Activated CD4-positive, alpha-beta T cell treated with anti-CD3 and anti-CD28 coated beads, Interleukin-2, amount 10 ng/mL, durations not matched to agents 24 days and 14 days (primary cell): ENCODE measurements at places on chromosomes 6 and 20. TPM values are rescaled to one million over a fixed set of nuclear protein-coding genes. Genes with fewer than 3 reads are reported as not detected.

Gene MAP7
- total RNA-seq = 1.0 and 1.1 TPM in 2 replicates

Gene SLC13A3
- not detected in 2 replicates for total RNA-seq

Gene ITPR3
- total RNA-seq = 45.5 and 45.6 TPM in 2 replicates

Gene ULBP1
- total RNA-seq = 0.49 and 0.76 TPM in 2 replicates

Gene HCRTR2
- total RNA-seq = not detected in 2 replicates

Gene SNPH
- total RNA-seq = 1.7 and 1.8 TPM in 2 replicates

Gene KIF25
- not detected in 2 replicates for total RNA-seq

Gene IL17A
- not detected in 2 replicates for total RNA-seq

Gene C20orf144
- total RNA-seq = 0.16 and 0.26 TPM in 2 replicates

Gene GPR63
- 2.2 and 2.7 TPM in 2 replicates for total RNA-seq

Gene OR2H2
- not detected in 2 replicates for total RNA-seq

Gene PRDM13
- total RNA-seq = 0.05 TPM in 1 of 2 replicates, not detected in the other

Gene TMEM200A
- 1.3 and 1.6 TPM in 2 replicates for total RNA-seq

Gene ARMC12
- 0.58 and 0.64 TPM in 2 replicates for total RNA-seq

Gene HDGFL1
- not detected in 2 replicates for total RNA-seq

Gene NKX2-4
- total RNA-seq = not detected in 2 replicates

Gene SLC26A8
- total RNA-seq = not detected in 2 replicates

Gene MOXD1
- total RNA-seq = 0.12 TPM in 1 of 2 replicates, not detected in the other

Gene KHDC1
- total RNA-seq = 5.1 and 5.2 TPM in 2 replicates

Gene CRIP3
- 0.43 and 0.79 TPM in 2 replicates for total RNA-seq

Gene ASIP
- total RNA-seq = not detected in 2 replicates

Gene LY6G6C
- total RNA-seq = not detected in 2 replicates

Gene C20orf141
- not detected in 2 replicates for total RNA-seq

Gene CCDC167
- total RNA-seq = 59.1 and 62.4 TPM in 2 replicates

Gene CEP43
- 21.1 and 23.0 TPM in 2 replicates for total RNA-seq

Gene CPXM1
- 0.14 and 0.38 TPM in 2 replicates for total RNA-seq

Gene RIPOR2
- total RNA-seq = 25.3 and 26.5 TPM in 2 replicates

Gene OOEP
- 0.47 TPM in 2 replicates for total RNA-seq

Gene KCNQ5
- 11.5 and 13.7 TPM in 2 replicates for total RNA-seq

Gene MAS1
- total RNA-seq = not detected in 2 replicates

Gene TP53TG5
- 0.12 TPM in 1 of 2 replicates, not detected in the other for total RNA-seq

Gene TNFRSF21
- total RNA-seq = 3.8 and 4.2 TPM in 2 replicates

Gene KHDC1L
- total RNA-seq = not detected in 2 replicates

Gene ETV7
- total RNA-seq = 0.54 and 0.57 TPM in 2 replicates

Gene SLC17A1
- 0.28 TPM in 1 of 2 replicates, not detected in the other for total RNA-seq

Gene PRR18
- not detected in 2 replicates for total RNA-seq

Gene RWDD2A
- total RNA-seq = 1.1 and 1.4 TPM in 2 replicates

Gene HLA-DPB1
- 4.7 and 6.2 TPM in 2 replicates for total RNA-seq

Gene TRPC4AP
- 46.4 and 47.8 TPM in 2 replicates for total RNA-seq

Gene IL17F
- total RNA-seq = not detected in 2 replicates

Gene PXDC1
- total RNA-seq = 0.12 and 0.30 TPM in 2 replicates

Gene SAMD3
- total RNA-seq = 2.1 and 2.5 TPM in 2 replicates

Gene CDK5RAP1
- 49.9 and 52.9 TPM in 2 replicates for total RNA-seq

Gene ECT2L
- not detected in 2 replicates for total RNA-seq

Gene SAMD5
- total RNA-seq = 0.05 and 0.07 TPM in 2 replicates

Gene ISM1
- 5.3 and 5.4 TPM in 2 replicates for total RNA-seq

Gene MCUR1
- total RNA-seq = 39.0 and 43.7 TPM in 2 replicates

Gene RBPJL
- total RNA-seq = not detected in 2 replicates

Gene KCNK15
- 0.44 and 0.76 TPM in 2 replicates for total RNA-seq

Gene BCAS1
- total RNA-seq = not detected in 2 replicates

Gene MOCS1
- 0.69 and 0.96 TPM in 2 replicates for total RNA-seq

Gene ME1
- total RNA-seq = not detected in 2 replicates

Gene CD83
- total RNA-seq = 80.2 and 84.8 TPM in 2 replicates

Gene NHLRC1
- total RNA-seq = 0.09 and 0.26 TPM in 2 replicates

Gene FAM184A
- 7.5 and 9.0 TPM in 2 replicates for total RNA-seq
